ENCODE measurements at places on chromosomes 1 and 21.

GRCh38 chr1:33085332-33085731 lies 4.4 kb downstream of the AZIN2 start:
- no peak for DNase-seq

DNA sequence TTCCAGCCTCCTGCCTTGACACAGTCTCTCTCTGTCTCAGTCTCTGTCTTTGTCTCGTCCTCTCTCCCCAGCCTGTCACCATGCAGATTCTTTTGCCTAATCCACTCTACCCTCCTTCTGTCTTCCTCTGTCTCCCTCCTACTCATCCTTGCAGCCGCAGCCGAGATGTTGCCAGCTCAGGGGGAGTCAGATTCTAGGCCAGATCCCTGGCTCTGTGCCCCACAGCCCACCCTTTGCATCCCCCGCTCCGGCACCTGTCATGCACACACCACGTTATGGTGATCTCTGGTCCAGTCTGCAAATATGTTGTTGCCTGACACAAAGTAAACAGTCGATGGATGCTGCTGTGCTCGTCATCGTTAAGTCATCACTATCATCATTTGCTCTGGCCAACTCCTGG lies 35.5 kb upstream of the IGSF21 start:
- DNase-seq: no peak

- no peak for DNase-seq
Measured at GRCh38 chr1:61925591-61926298, 183.5 kb downstream of the PATJ start.

GRCh38 chr1:200628223-200628881 lies 7.8 kb upstream of the KIF14 start:
- DNase-seq: peak; percentile 39

DNA sequence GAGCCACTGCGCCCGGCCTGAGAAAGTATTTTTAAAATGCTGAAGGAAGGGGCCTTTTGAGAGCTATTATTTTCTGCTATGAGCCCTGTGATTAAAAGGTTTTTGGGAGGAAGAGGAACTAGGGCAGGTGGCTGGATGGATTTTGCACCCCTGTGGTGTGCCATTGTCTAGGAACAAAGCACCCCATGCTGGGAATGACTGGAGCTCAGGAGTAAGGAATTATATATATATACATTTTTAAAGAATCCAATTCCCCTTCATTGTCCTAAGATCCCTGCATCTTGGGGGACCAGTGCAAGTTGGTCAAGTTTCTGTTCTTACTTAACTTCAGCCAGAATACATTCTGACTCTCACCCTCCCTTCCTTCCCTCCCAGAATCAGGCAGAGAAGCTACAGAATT lies 91.6 kb downstream of the ZNF648 start:
- no peak for DNase-seq

- DNase-seq: no peak
Measured at GRCh38 chr1:45669379-45669778, 17.0 kb downstream of the GPBP1L1 start.

DNA sequence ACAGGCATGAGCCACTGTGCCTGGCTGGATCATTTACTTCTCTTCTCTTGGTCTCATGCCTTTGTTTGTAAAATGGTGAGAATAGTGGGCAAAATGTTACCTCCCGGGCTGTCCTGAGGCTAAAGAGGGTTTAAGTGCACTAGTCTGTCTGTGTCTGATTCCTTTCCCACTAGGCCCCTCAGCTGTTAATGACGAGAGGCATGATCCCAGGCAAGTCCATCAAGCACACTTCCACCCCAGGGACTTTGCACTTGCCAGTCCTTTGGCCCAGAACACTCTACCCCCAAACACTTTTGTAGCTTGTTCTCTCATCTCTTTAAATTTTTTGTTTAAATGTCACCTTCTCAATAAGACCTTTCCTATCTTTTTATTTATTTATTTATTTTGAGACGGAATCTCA lies 13.8 kb upstream of the EPB41 start:
- no peak for DNase-seq

- no peak for DNase-seq
Measured at GRCh38 chr1:19063122-19063521, 106.6 kb upstream of the IFFO2 start.

DNA sequence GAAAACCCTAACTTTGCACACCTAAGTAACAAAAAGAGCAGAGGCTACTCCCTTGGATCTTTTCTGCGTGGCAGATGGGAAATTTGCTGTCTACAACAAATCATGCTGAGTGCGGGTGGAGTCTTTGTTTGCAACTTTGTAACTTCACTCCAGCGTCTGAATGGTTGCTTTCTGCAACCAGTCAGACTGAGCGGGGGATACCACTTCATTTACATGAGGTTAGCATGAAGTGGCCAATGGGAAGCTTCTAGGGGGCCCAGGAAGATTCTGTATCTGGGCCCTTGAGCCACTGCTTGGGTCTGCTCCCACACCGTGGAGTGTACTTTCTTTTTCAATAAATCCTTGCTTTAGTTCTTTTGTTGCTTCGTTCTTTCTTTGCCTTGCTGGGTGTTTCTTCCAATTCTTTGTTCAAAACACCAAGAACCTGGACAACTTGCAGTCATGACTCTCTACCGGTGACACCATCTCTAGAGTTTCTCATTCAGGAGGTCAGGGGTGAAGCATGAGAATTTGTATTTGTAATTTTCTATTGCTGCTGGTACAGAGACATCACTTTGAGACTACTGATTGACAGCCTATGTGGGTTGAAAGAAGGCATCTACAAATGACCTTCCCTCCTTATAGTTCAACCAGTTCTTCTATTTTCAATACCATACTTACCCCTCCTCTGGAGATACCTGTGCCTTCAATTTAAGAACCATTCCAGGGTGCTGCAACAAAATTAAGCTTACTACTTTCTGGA lies 55.8 kb upstream of the RC3H1 start:
- DNase-seq: no peak

- no peak for DNase-seq
Measured at GRCh38 chr1:213714645-213715044, 273.1 kb upstream of the PROX1 start.

GRCh38 chr1:16983649-16984048 lies 3.2 kb upstream of the MFAP2 start:
- no peak for DNase-seq

- DNase-seq: no peak
Measured at GRCh38 chr1:81432654-81433109, 368.1 kb upstream of the ADGRL2 start.

- no peak for DNase-seq
Measured at GRCh38 chr1:119632841-119633240, 15.2 kb downstream of the ZNF697 start.

DNA sequence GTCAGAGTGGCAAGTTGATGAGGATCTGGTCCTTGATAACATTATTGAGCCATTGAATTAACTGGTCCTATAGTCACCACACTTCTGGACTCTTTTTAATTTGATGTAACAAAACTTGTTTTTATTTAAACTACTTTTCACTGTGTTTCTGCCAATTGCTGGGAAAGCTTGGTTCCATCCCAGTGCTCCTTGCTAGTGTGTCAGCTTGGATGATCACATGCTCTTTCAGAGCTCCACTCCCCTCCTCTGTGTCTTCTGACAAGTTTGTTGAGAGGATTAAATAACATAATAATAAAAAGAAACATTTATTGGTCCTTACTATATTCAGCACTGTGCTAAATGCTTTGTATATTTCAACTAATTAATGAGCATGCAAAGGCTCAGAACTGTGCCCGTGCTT lies 448.5 kb upstream of the B3GALT2 start:
- DNase-seq: no peak

GRCh38 chr1:94143809-94144176 lies 22.8 kb upstream of the ABCA4 start:
- DNase-seq: no peak

Measured in stimulated activated CD4-positive, alpha-beta T cell treated with anti-CD3 and anti-CD28 coated beads, Interleukin-1b, Interleukin-23, amount 100 ng/mL, for 24 hours (primary cell).